ENCODE measurements at places on chromosomes 2 and 18.

- no peak for DNase-seq
Observed at GRCh38 chr2:179917272-179917671, 55.9 kb upstream of the ZNF385B start.

DNA sequence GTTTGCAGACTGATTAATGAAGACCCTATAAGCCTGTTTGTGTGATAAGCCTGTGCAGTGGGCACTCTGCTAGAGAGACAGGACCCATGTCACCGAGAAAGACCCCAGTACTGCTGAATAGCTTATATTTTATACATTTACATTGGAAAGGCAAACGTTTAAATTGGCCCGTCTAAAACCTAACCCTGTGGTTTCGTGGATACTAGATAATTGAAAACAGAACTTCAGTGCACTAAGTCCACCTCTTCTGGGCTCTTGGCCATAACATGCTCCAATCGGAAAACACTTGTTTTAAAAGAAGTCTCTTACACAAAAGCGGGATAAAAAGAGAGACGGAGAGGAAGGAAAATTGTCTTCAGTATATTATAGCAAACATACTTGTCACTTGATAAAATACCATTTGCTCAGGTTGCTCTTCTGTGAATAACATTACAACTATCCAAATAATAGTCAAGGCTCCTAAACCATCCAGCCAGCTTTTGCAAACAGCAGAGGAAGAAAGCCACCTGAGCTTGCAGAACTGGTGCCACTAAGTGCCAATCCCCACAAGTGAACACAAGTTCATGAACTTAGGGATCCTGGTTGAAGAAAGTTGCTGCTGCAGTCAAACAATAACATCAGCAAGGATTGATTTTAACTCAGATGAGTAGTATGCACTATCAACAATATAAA is 218.4 kb upstream of the FN1 start:
- DNase-seq: no peak

DNA sequence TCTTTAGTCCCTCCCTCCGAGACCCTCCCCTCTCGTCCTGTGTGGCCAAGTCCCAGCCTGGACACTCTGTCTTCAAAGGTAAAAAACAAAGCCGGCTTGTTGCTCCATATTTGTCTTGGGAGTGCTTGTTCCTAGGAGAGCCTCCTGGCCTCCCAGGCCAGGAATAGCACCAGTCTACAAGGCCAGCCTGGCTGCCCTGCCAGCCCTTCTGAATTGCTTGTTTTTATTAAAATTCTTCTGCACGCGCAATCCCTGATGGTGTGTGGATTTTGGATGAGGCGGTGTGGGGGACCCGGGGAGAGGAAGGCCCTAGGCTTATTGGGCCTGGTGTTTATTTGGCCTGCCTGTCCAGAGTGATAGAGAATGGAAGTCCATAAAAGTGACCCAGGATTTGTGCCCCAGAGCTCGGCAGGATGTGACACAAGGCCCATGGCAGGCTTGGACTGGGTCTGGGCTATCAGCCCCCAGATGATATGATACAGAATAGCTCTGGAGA is 297.3 kb downstream of the CYP26B1 start:
- DNase-seq: no peak

GRCh38 chr2:11121099-11121822 is 34.0 kb upstream of the SLC66A3 start:
- no peak for DNase-seq

GRCh38 chr2:152421521-152422370 is 86.8 kb downstream of the FMNL2 start:
- no peak for DNase-seq

GRCh38 chr18:41134426-41134825 is 820.6 kb upstream of the PIK3C3 start:
- DNase-seq: no peak

DNA sequence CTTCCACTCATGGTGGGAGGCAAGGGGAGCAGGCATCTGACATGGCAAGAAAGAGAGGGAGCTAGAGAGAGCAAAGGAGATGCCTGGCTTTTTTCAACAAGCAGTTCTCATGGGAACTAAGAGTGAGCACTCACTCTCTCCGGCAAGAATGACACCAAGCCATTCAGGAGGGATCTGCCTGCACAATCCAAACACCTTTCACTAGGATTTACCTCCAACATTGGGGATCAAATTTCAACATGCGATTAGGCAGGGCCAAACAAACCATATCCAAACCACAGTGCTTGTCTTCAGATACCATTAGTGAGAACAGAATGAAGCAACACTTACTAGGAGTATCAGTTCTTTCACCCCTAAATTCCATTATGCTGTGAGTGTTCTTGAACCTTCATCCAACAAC is 77.3 kb downstream of the FIGN start:
- no peak for DNase-seq

Measured in T-helper 9 cell (primary cell).